ENCODE measurements at places on chromosomes 5 and 9. TPM values are rescaled to one million over a fixed set of nuclear protein-coding genes. Genes with fewer than 3 reads are reported as not detected.

- DNase-seq: no peak
These were observed 54.3 kb downstream of the TSTD2 start for GRCh38 chr9:97578846-97579245.

- peak; percentile 28 for DNase-seq
These were observed 337.6 kb upstream of the IRX1 start for GRCh38 chr5:3258050-3258449.

DNA sequence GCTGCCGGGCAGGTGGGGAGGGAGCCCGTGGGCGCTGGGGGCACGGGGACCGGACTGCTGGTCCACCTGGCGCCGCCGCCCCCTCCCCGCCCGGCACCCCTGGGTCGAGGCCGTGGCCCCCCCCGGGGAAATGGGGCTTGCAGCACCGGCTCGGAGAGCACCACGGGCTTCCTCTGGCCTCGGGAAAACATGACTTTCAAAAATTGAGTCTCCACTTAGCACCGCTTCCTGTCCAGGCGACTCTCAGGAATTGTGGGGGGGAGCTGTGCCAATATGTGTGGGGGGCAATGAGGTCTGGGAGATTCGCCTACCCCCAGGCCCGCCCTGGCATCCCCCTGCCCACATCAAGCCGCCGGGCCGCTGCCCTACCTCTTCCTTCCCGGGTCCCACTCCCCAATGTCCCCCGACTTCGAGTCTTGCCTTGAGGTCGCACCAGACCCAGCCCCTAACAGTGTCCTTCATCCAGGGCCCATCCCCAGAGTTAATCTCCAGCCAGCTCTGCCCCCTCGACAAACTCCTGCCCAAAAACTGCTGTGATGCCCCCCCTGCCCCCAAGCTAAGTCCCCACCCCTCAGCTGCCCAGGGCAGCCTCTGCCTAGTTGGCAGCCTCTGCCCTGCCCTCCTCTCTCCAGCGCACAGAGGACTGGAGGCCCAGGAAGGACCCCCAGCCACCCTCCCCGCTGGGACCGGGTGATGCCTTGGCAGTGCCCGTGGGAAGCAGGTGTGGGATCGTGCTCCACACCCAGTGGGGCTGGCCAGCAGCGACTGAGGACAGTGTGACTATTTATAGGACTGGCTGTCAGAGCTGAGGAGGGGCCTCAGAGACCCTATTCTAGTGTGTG, 3.9 kb downstream of the EGFL7 start:
- DNase-seq: no peak

- peak; percentile 58 for DNase-seq
These were observed 7.0 kb upstream of the NKD2 start for GRCh38 chr5:1001406-1002270.

GRCh38 chr5:179376701-179377420, 31.6 kb upstream of the ADAMTS2 start:
- no peak for DNase-seq

DNA sequence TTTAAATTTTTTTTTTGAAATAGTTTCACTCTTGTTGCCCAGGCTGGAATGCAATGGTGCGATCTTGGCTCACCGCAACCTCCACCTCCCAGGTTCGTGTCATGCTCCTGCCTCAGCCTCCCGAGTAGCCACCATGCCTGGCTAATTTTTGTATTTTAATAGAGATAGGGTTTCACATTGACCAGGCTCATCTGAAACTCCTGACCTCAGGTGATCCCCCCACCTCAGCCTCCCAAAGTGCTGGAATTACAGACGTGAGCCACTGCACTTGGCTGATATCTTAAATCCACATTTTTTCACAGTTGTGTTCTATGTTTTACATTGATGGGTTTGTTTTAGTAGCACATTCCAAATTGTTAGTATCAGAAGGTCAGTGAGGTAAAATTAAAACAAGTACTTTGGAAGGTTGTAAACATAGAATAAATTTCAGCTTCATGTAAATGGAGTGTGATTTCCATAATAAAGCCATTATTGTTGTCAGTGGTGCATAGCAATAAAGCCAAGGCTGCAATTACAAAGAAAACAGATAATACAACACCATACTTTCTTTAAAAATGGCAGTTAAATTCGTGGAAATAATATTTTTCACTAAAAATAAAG, 287.2 kb downstream of the ARRDC3 start:
- DNase-seq: no peak

DNA sequence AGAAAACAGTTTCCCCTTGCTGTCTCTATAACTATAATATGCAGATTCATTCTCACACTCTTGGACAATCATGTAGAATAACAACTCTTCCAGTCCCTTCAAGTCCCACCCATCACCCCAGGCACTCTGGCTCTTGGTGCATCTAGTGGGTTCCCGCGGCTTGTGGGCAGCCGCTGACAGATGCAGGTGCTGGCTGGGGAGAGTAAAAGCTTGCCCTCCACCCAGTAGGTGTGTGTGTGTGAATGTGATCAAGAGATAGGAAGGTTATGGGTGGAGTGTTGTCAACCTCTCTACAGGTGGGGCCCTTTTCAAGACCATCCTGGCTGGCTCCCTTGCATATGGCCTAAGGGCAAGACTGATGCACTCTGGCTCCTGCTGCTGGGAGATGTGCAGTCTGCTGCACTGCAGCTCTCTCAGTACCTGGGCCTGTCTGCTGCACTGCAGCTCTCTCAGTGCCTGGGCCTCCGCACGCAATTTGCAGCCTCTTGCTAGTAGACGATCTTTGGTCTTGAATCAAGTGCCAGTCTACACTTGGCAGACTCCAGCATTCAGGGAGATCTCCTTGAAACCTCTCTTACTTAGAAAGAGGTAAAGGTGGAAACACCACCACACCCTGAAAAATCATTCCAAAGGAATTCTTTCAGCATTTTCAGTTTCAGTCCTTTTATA, 189.7 kb upstream of the GDNF start:
- DNase-seq: no peak

DNA sequence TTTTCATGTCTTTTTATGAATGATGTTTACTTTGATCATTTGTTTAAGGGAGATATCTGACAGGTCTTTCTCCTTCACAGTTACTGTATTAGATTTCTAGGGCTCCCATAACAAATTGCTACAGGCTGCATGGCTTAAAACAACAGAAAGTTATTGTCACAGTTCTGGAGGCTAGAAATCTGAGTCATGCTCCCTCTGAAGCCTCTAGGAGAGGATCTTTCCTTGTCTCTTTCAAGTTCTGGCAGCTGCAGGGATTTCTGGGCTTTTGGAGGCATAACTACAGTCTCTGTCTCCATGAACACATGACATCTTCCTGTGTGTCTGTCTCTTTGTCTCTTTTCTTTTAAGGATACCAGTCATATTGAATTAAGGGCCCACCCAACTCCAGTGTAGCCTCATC, 557.3 kb upstream of the SEMA6A start:
- no peak for DNase-seq

- DNase-seq: no peak
These were observed 451.3 kb upstream of the CDH9 start for GRCh38 chr5:27489701-27490100.

TOR1A gene
- total RNA-seq: 16.1 TPM

CDO1 gene
- 24.7 TPM for total RNA-seq

GCNT4 gene
- total RNA-seq: 0.20 TPM

SPATA6L gene
- 1.3 TPM for total RNA-seq

PCDHB10 gene
- total RNA-seq: 2.0 TPM

Measured in right atrium auricular region (tissue), 2 donors.